ENCODE measurements at places on chromosomes 4 and X.
A peak's percentile ranks its signal among the peaks of the same experiment; 100 is the strongest.

DNA sequence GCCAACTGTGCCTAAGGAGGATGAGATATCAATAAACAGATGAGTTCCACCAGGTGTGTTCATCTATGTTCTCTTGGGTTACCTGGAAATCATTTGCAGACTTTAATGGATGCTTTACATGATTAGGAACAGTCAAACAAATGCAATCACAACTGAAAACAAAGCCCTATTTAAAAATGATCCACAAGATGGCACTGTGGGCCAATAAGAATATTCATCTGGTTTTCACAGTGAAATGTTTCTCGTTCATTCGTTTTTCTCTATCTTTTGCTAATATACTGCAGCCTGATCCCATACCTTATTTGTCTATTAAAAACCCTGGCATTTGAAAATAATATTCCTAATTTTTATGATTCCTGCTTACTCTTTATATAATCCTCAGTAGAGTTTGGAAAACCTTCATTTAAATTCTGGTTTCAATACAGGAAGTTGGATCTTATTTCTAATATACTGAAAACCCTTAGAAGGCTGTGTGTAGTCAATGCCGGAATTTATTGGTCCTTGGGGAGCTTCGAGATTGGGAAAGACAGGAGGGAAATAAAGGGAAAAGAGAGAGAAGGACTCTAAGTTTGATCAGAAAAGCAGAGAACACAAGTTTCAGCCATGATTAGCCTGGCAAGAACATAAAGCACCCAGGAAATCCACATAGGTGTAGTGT, 63.8 kb upstream of the TAPT1 start:
- DNase-seq, result no peak

DNA sequence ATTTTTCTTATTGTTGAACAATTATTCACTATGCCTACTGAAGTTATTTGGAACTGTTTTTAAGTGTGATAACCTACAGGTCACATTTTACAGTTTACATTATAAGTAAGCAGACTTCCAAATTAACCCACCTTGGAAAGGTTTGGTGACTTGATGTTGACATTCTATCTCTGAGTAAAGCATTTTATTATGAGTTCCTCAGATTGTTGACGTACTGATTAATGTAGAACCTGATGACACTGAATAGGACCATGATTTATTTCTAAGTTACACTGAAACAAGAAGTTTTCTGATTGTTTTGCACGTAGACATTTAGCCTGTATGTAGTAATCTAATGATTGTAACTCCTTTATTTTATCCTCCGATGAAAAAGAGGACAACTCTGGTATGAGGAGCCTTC, 17.0 kb upstream of the CXCL3 start:
- no peak for DNase-seq

GRCh38 chrX:30892591-30892990, 3.5 kb upstream of the TAB3 start:
- DNase-seq, result no peak

DNA sequence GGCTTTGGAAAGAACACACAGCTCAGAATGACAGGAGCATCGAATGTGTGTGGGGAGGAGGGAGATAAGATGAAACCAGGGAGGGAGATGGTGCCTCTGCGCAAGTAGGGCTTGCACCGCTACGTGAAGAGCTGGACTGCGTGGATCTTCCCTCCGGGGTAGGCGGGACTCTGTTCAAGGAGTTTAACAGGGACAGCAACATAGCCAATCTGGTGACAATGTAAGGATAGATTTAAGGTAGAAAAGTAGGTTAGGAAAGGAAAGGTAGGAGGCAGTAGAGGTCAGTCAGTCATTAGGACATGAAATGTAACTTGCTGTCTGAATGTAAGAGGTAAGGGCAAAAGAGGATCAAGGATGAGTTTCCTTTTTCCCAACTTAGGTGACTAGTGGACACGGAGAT, 152.5 kb downstream of the DCTD start:
- no peak for DNase-seq

GRCh38 chr4:31334086-31334910, 614.1 kb downstream of the PCDH7 start:
- DNase-seq, result no peak

- DNase-seq, result no peak
Observed at GRCh38 chr4:48131736-48132135, 2.3 kb downstream of the TXK start.

- no peak for DNase-seq
Observed at GRCh38 chr4:79584352-79584751, 176.3 kb upstream of the GK2 start.

- no peak for DNase-seq
Observed at GRCh38 chr4:189088780-189089179, 851.9 kb upstream of the FRG1 start.

GRCh38 chrX:53249408-53250042, 24.5 kb upstream of the KDM5C start:
- no peak for DNase-seq

DNA sequence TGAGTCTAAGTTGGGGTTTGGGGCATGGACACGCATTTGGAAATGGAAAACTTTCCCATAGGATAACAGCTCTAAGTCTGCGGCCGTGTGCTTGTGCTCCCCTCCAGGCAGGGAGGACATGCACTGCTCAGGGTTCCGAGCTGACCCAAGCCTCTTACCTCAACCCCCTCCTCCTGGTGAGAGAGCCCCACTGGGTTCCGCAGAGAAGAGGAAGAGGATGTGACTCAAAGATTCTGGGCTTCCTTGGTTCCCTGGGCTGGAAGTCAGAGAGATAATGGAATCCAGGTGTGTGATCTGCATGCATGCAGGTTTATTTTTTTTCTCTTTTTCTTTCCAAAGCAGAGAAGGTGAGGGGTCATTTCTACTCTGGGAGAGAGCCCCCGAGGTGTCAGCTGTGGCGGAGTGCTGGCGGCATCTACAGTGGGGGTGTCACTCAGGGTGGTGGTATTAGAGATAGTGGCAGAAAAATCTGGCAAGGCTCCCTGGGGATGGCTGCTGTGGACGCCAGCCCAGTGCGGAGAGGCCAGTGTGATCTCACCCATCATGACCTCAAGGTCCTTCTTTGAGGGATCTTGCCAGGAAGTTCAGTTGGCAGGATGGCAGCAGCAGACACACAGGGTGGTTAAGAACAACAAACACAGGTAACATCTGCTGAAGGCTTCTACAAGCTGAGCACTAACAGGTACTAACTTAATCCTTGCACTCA, 168.7 kb upstream of the HAND2 start:
- DNase-seq, result no peak

DNA sequence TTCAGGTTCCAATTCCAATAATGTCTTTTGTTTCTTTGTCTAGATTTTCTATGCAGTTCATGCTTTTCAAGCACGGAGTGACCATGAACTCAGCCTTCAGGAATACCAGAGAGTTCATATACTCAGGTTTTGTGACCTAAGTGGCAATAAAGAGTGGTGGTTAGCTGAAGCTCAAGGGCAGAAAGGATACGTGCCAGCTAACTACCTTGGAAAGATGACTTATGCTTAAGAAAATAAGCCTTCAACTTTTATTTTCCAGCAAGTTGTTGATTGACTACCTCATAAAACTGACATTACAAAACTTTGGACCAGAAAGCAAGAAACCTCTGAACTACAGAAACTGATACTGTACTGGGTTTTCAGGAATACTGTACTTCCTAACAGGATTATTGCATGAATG, 30.8 kb downstream of the INTS12 start:
- DNase-seq, result no peak

DNA sequence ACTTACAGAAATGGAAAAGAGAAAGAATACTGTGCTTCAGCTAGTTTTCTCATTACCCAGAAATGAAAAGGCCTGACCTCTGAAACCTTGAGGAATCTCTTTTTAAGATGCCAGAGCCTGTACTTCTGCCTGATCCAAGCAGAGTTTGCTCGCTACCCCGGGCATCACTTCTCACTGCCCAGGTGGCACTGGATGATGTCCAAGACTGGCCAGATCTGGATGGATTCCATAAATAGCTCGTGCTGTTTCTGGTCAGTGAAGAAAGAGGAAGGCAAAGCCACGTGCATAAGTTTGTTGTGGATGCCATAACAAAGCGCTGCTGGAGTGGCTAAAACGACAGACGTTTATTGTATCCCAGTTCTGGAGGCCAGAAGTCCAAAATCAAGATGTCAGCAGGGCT, 133.5 kb downstream of the TBL1X start:
- no peak for DNase-seq

- DNase-seq, result no peak
Observed at GRCh38 chr4:29566371-29566770, 1153.8 kb upstream of the PCDH7 start.

GRCh38 chrX:91311969-91312368, 122.7 kb upstream of the PABPC5 start:
- DNase-seq, result no peak

- DNase-seq, result no peak
Observed at GRCh38 chr4:101019313-101019712, 328.0 kb downstream of the PPP3CA start.

- DNase-seq, result no peak
Observed at GRCh38 chr4:181949704-181950312, 293.4 kb upstream of the TENM3 start.

GRCh38 chr4:2079006-2079405, 19.9 kb downstream of the NAT8L start:
- DNase-seq, result no peak

DNA sequence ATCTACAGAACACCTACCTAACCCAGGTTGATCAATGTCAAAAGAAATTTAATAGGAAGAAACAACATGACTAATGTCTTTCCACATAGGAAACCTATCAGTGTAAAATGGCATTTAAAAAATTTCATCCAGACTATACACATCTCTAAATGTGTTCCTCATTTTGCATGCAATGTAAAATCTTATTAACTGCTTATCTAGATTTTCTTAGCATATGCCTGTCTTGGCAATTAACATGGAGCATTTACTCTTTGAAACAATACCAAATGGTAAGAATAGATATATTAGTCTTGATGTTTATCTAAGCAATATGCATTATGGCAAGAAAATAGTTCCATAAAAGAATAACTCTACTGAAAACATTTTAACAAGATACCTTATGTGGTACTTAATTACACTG, 199.8 kb downstream of the TRAM1L1 start:
- no peak for DNase-seq

- no peak for DNase-seq
Observed at GRCh38 chr4:4994312-4995097, 24.8 kb downstream of the CYTL1 start.

GRCh38 chr4:82381661-82382296, 8.0 kb upstream of the HNRNPD start:
- DNase-seq, result no peak

GRCh38 chrX:57286507-57287251, at the start of gene FAAH2:
Gene FAAH2, plus strand, starts transcription at chrX:57286706. Its CDS starts 120 bp downstream, at chrX:57286826.
- peak; percentile 81 for DNase-seq

DNA sequence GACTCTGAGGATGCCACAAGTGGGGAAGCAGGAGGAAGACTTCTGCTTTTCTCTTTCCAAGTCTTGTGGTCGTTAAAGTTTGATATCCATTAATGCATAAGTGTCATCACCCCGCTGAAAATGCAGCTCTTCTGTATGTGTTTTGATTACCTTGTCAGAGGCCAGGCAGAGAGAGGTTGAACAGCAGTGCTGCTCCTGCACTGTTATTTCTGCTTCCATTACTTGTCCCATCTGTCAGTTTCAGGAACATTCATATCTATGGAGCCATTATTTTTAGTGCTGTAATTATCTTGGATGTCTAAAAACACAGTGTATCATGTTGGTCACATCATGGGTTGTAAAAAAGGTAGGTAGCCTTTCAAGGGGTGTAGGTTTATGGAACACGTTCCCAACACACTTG, 62.0 kb upstream of the ESX1 start:
- DNase-seq, result no peak

DNA sequence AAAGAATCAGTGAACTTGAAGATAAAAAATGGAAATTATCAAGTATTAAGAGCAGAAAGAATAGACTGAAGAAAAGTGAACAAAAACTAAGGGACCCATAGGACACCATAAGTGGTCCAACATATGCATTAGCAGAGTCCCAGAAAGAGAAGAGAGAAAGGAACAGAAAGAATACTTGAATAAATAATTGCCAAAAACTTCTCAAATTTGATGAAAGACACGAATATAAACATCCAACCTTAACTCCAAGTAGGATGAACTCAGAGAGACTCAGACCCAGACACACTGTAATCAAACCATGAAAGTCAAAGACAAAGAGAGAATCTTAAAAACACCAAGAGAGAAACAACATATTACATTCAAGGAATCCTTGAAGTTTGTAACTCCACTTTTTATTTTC, 35.7 kb downstream of the MORC4 start:
- no peak for DNase-seq

GRCh38 chr4:40685300-40685699, 55.6 kb upstream of the RBM47 start:
- DNase-seq, result no peak

- no peak for DNase-seq
Observed at GRCh38 chr4:123244137-123244536, 152.5 kb upstream of the SPRY1 start.

GRCh38 chr4:77028246-77028645, 47.5 kb downstream of the CCNI start:
- DNase-seq, result no peak

DNA sequence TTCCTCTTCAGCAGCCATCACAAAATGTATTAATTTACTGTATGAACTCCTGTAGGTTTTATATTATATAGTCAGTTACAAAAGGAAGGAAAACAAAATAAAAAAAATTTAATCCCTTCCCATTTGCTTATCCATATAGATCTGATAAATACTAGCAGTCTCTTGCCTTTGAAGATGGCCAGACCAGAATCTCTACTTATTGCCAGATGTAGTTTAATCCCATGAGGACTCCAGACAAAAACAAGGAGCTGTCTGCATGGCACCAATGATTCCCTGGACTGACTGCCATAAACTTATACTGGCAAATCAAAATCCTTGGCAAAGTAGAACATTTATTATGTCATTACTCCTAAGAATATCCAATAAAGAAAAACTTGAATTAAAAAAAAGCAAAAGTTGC, 223.3 kb upstream of the MAB21L2 start:
- no peak for DNase-seq

- DNase-seq, result no peak
Observed at GRCh38 chrX:139890991-139891700, 41.7 kb downstream of the ATP11C start.

DNA sequence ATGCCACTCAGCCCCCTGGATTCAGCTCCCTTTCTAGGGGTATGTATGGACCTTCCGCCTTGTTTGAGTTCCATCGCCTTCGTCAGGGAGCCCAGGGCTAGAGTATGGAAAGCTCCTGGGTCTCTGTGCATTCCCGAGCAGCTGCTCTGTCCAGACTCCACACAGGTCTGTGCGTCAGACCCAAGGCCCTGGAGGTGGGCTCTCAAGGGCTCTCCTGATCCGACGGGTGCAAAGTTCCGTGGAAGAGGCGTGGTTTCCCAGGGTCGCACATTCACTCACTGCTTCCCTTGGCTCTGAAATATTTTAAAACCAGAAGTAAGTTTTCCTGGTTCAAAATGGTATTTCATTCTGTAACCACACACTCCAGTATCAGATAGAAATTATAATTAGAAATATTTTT, 863.2 kb downstream of the TRIML1 start:
- no peak for DNase-seq

GRCh38 chr4:37023504-37023903, 221.0 kb upstream of the NWD2 start:
- no peak for DNase-seq

DNA sequence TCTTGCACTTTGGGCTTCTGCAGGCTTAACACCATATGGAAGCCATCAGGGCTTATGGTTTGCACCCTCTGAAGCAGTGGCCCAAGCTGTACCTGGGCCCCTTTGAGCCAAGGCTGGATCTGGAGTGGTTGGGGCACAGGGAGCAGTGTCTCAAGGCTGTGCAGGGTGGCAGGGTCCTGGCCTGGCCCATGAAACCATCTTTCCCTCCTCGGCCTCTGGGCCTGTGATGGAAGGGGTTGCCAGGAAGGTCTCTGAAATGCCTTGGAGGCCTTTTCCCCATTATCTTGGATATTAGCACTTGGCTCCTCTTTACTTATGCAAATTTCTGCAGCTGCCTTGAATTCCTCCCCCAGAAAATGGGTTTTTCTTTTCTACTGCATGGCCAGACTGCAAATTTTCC, 134.7 kb upstream of the USP9X start:
- DNase-seq, result no peak
